ENCODE measurements at places on chromosomes 1 and 21.

DNA sequence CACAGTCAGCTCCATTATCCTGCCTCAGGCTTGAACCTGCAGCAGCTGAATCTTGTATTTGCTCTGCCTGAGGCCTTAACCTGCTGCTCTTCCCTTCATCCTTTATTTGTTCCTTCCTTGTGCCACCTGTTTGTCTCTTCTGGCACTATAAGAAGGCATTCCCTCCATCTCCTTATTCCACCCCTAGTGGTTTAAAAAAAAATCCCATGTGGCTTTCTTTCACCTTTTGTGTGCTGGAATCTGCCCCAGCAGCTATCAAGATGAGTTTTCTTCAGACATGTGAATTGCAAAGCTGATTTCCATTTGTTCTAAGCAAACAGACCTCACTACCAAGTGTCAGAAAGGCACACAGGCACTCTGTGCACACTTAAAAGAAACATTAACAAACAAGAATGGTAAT, 294.6 kb downstream of the TTLL7 start:
- no peak for DNase-seq

GRCh38 chr1:161193561-161194235, 5.2 kb downstream of the ADAMTS4 start:
- no peak for DNase-seq

DNA sequence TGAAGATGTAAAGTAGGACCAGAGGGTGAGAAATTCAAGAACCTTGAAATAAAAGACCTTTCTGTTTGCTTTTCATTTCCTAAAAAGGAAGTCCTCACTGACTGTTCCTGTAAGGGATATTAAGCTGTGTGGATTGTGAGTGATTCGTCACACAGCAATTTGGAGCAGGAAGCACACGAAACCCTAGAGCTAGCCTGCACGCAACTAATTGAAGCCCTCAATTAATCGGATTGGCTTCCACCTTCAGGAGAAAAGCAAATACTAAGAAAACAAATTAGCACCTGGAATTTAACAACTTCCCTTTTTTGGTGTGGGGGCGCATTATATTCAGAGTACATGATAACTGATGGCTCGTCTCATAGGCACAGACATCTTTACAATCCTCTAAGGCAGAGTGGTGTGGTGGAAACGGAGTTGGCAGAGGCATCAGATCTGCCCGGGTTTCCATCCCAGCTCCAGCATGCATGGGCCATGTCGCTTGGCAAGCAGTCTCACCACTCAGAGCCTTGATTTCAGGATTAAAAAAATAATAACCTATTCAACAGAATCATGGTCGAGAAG, 95.2 kb downstream of the KCNJ15 start:
- DNase-seq, result no peak

GRCh38 chr1:162235241-162235800, 141.3 kb downstream of the SPATA46 start:
- DNase-seq, result no peak

- DNase-seq, result no peak
These were observed 132.4 kb downstream of the MAP3K21 start for GRCh38 chr1:233459968-233460367.

DNA sequence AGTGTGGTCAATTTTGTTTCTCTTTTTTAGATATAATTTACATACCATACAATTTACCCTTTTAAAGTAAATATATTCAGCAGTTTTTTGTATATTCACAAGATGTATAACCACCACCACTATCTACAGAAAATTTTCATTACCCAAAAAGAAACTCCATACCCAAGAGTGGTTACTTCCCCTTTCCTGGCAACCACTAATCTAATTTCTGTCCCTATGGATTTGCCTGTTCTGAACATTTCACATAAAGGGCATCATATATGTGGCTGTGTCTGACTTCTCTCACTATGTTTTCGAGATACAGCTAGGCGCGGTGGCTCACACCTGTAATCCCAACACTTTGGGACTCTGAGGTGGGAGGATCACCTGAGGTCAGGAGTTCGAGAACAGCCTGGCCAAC, 13.6 kb downstream of the PACC1 start:
- DNase-seq, result no peak

DNA sequence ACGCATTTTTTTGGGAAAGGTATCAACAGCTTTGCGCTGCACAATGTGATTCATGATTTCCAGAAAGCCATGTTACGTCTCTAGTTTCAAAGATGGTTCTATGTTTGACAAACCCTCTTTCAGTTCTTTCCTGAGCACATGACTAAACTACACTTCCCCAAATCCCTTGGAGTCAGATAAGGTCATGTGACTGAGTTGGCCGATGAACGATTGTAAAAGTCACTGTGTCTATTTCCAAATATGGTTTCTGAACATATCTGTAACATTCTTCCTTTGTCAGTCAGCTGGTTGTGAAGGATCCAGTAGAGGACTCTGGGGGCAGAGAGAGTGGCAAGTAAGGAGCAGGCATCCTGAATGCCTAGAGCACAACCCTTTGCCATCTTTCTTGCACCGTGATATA, 35.4 kb downstream of the TMPRSS15 start:
- DNase-seq, result no peak

DNA sequence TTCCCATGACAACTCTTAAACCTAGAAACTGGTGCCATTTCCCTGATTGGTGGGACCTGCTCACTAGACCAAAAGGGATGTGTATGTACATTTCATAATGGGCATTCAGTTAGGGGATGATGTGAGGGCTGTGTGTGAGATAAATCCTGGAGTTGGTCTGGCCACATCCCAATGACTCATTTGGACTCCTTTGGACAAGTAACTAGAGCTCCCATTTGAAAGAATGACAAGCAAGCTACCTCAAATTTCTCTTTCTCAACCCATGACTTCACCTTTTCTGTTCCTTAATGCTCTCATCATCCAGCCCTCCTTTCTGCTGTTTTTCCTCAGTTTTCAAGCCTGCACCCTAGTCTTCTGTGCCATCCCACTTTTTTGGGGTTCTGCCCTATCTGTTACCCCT, 27.9 kb downstream of the EBNA1BP2 start:
- no peak for DNase-seq

GRCh38 chr21:35348686-35349085, 299.6 kb upstream of the RUNX1 start:
- DNase-seq, result no peak

GRCh38 chr1:227082999-227083746, 143.1 kb downstream of the COQ8A start:
- DNase-seq, result no peak

DNA sequence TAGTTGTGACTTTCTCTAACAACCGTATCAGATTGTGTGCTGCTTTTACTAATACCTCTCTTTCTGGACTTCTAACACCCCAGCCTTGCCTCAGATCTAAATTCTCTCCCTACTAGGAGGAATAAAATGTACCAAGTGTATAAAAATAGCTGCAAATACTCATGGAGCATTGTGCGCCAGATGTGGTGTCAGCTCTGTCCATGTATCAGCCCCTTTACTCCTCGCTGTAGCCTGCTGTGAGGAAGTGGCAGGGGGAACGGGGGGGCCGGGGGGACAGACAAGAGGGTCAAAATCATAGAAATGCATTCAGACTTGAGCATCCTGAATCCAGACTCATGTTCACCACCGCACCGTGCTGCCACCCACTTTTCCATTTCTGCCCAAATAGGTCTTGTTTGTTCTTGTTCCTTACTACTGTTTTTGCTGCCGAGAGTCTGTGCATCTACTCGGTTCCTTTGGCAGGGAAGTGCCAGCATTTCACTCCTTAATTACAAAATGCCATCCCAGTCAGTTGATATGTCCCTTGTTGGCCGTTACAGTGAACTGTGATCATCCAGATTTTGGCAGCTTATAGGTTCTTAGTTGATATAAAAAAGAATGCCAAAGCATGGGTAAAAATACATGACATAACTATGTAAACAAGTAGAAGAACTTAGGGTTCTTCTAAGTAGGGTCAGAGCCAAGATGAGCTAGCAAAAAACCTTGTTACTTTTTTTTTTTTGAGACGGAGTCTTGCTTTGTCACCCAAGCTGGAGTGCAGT, 76.4 kb downstream of the UBE4B start:
- no peak for DNase-seq

DNA sequence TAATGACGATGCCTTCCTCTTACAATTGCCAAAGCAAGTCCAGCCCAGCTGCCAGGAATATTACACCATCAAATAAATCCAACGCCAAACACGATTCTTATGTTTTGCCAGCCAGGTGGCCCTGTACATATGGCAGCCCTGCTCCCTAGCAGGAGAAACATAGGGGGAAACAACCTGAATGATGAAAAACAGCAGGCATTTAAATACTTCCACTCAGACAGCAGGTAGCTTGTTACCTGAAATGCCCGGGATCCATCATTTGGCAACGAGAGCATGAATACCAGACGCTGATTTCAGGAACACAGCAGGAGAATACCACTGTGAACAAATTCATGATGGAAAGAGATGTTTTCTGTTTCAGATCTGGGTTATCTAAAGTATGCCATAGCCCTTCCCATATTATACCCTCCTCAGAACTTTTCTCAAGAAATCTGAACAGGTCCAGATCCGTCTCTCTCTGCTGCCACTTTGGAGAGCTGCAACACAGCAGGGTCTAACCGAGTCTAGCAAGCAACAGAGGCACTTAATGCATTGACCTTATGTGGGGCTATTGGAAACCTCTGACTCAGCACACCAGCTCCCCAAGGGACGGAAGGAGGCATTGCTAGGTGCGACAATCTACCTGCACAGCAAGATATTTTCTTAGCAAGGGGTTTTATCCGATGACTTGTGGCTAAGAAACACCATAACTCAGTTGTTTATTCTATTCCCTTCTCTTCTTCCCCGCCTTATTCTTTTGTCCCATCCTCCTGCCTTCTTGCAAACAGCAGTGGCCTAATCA, 166.3 kb downstream of the BARHL2 start:
- no peak for DNase-seq

- no peak for DNase-seq
These were observed 62.5 kb upstream of the ESRRG start for GRCh38 chr1:216785737-216786136.

- no peak for DNase-seq
These were observed 222.0 kb upstream of the PKN2 start for GRCh38 chr1:88462096-88462487.

GRCh38 chr1:71861022-71861421, 421.3 kb downstream of the NEGR1 start:
- no peak for DNase-seq

DNA sequence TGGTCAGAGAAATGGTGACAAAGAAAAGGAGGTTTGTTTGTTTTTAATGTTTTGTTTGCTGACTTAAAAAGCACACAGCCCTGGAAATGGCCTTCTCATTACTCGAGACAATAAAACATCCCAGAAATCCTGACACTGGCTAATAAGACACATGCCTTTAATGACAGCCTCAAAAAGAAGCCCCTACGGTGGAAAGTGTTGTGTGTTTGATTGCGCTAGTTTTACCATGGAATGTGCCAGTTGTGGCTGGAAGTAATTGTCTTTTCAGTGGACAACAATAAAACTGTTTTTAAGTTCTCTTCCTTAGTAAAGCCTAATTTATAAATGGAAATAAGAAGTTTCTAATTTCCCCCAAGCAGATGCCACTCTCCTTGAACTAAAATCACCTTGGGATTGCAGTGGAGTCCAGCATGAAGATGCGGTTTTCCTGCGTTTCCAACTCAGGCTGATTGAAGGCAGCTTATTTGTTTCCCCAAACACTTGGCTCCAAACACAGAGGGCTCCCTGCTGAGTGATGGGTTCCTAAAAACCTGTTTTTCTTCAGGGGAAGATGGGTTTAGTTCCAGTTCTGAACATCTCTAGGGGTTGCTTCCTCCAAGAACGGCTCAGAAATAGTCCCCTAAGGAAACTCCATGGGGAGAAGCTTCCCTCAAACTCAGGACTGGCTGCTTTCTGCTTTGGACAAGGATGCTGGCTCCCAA, 54.3 kb downstream of the CD247 start:
- DNase-seq, result no peak

GRCh38 chr1:109516872-109517271, 7.3 kb upstream of the AMIGO1 start:
- no peak for DNase-seq

GRCh38 chr1:219438386-219438785, 174.5 kb downstream of the ZC3H11B start:
- no peak for DNase-seq

GRCh38 chr1:47809301-47810084, 187.7 kb downstream of the TRABD2B start:
- no peak for DNase-seq

DNA sequence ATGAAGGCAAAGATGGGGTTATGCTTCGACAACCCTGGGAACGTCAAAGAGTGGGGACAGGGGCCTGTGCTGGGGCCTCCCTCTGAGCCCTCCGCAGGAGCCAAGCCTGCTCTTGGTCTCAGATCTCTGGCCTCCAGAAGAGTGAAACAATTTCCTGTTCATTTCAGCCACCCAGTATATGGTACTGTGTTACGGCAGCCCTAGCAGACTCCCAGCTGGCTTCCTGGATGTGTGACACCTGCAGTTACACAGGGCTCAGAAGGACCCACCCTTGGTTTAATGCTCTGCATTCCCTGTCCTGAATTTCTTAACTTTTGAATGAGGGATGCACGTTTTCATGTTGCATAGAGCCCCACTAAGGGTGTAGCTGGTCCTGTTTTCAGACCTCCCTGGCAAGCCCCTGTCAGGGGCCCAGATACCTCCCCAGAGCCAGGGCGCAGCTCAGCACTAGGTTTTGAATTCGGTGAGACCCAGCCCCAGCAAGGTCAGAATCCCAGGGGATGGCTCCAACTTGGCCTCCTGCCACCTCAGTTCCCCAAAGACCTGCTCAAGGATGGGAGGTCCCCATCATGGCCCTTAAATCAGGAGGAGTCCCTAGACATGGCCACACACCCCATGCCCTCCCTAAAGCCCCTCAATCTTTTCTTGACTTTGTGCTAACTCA, 79.0 kb upstream of the IFFO2 start:
- no peak for DNase-seq

DNA sequence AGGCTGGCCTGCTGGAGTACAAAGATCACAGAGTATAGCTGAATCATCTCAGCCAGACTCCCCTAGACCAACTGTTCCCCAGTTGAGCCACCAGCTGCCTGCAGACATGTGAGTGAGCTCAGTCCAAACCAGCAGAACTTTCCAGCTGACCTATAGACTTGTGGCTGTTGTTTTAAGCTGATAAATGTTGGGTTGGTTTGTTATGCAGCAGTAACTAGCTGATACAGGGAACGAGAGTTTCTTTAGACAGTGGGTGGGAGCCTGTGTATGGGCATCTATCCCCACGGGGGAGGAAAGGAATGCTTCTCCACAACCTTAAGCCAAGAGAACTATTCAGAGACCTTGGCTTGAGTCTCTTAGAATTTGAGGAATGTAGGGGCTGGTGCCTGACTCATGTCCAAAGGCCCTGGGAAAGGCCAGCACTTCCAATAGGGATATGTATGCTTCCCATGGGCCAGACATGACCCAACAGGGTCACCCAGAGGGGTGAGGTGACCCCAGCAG, 30.1 kb downstream of the SLC1A7 start:
- DNase-seq, result no peak

DNA sequence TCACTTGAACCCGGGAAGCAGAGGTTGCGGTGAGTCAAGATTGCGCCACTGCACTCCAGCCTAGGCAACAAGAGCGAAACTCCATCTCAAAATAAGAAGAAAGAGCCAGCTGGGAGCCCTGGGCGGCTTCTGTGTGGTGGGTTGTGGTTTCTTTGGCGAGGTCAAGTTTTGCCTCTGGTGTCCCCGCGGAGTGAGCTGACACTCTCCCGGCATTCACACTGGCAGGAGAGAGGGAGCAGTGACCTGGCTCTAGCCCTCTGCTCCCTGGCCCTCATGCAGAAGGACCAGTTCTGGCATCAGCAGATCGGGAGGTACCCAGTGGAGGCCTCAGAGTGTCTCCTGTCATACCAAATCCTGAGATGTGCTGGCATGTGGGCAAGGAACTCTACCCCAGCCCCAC, 81.0 kb upstream of the VAMP3 start:
- DNase-seq, result no peak

- DNase-seq, result no peak
These were observed 352 bp downstream of the KCNK1 start for GRCh38 chr1:233614173-233614742.

- DNase-seq, result no peak
These were observed 13.6 kb upstream of the TRIM17 start for GRCh38 chr1:228430243-228430642.

Data from stimulated activated CD8-positive, alpha-beta memory T cell treated with anti-CD3 and anti-CD28 coated beads, Interleukin-12 subunit alpha, Interleukin-12 subunit beta, amount 100 ng/mL, for 1 hour (primary cell).